ENCODE measurements at places on chromosomes 12 and 14. TPM values are rescaled to one million over a fixed set of nuclear protein-coding genes. Genes with fewer than 3 reads are reported as not detected.

DNA sequence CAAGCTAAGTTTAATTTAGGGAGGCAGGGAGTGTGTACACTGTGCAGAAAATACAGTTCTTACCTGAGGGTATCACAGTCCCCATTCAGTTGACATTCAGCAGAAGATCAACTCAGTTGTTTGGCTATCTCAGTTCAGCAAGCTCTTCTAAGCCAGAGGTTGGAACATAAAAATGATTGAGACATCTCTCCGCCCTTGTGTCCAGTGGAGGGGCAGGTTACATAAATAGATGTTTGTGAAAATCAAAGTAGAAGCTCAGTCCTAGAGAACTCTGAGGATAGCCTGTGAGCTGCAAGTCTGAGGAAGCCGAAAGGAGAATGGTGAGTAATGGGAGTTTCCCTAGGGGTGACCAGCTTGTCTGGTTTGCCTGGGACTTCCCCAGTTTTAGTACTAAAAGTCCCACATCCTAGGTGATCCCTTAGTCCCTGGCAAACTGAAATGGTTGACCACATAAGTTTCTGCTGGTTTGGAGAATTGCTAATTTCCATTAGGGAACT is 251.4 kb upstream of the ATP2B1 start:
- H3K27me3 ChIP-seq, result no peaks in the 10 kb centered on the region
- H3K4me3 ChIP-seq, result no peak overlapping the region
- no peak overlapping the region for H3K27ac ChIP-seq
- H3K4me1 ChIP-seq, result no peaks in the 10 kb centered on the region
- no peak for DNase-seq

GRCh38 chr12:113115455-113116126 is 20.0 kb downstream of the RASAL1 start:
- no peaks in the 10 kb centered on the region for H3K27me3 ChIP-seq
- H3K4me3 ChIP-seq, result no peak overlapping the region
- DNase-seq, result peak; percentile 61
- H3K27ac ChIP-seq, result peak overlapping the region; percentile 60
- H3K36me3 ChIP-seq, result no peaks in the 10 kb centered on the region
- peaks cover 9% of the 10 kb centered on the region for H3K4me1 ChIP-seq

GRCh38 chr12:109721276-109721675 is 7.7 kb downstream of the FAM222A start:
- peaks cover 89% of the 10 kb centered on the region for H3K4me1 ChIP-seq
- no peak overlapping the region for H3K4me3 ChIP-seq
- H3K27me3 ChIP-seq, result no peaks in the 10 kb centered on the region
- H3K36me3 ChIP-seq, result no peaks in the 10 kb centered on the region

Gene TAC3
- not detected for total RNA-seq

DNA sequence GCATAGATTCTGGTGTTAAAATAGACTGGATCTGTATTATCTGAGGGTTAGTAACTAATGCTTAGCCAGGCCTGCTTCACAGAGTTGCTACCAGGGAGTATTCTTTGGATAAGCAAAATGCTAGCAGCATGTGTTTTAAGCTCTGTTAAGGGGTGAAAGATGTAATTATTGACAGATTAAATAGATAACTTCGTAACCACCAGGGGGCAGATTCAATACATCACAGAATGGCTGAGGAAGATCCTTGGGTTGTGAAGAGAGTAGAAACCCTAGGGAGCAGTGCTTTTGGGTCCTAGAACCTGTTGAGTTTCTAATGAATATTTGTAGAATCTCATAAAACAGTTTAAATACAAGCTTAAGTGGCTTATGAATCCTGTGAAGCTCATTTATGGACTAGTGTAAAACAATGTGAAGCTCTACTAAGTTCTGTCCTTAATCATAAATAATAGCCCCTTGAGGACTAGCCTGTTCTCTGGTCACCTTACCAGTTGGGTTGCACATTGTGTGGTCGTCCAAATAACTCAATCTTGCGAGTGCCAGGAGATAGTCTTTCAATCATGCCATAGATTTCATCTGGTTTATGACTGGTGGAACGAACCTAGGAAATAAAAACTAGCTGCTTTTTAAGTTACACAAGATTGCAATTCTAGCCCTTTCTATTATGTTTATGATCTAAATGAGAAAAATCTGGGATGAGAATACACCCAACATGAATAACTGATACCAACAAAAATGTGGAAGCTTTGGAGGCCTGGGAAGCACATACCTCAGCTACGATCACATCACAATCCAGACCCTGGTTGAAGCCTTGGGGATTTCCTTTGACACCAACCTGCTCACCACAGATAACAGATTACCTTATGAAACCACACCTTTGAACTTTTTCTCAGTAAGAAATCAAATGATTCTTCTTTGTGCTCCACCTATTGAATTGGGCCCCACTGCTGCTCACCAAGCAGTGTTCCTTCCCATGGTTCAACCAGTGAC is 12.3 kb downstream of the METTL3 start:
- no peak overlapping the region for H3K27ac ChIP-seq
- peaks cover 86% of the 10 kb centered on the region for H3K36me3 ChIP-seq
- H3K4me1 ChIP-seq, result no peaks in the 10 kb centered on the region
- H3K4me3 ChIP-seq, result no peak overlapping the region
- peak; percentile 20 for DNase-seq
- no peaks in the 10 kb centered on the region for H3K27me3 ChIP-seq

- no peaks in the 10 kb centered on the region for H3K36me3 ChIP-seq
- no peaks in the 10 kb centered on the region for H3K27me3 ChIP-seq
- H3K27ac ChIP-seq, result peak overlapping the region; percentile 89
- no peak for DNase-seq
- H3K4me3 ChIP-seq, result no peak overlapping the region
These were observed 4.8 kb downstream of the CD163 start for GRCh38 chr12:7498809-7499208.

Gene AVPR1A
- 165 TPM for total RNA-seq

DNA sequence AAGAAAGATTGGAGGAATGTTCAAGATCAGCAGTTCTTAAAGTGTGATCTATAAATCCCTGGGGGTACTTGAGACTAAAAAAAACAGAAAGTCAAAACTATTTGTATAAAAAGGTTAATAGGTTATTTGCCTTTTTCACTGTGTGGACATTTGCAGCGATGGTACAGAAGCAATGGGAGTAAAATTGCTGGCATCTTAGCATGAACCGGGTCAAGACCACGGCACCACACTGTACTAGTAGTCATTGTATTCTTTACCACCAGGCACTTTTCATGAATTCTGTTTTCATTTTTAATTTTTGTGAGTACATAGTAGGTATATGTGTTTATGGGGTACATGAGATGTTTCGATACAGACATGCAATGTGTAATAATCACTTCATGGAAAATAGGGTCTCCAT is 126.2 kb downstream of the IPO8 start:
- H3K27me3 ChIP-seq, result no peaks in the 10 kb centered on the region
- H3K4me1 ChIP-seq, result no peaks in the 10 kb centered on the region
- H3K36me3 ChIP-seq, result no peaks in the 10 kb centered on the region

Measured in adrenal gland (tissue), 19 donors.